Ovary (tissue), 10 donors: ENCODE measurements at places on chromosomes 5 and 9. TPM values are rescaled to one million over a fixed set of nuclear protein-coding genes. Genes with fewer than 3 reads are reported as not detected.

- no peak overlapping the region for H3K27ac ChIP-seq
- H3K36me3 ChIP-seq: no peaks in the 10 kb centered on the region
- H3K27me3 ChIP-seq: no peaks in the 10 kb centered on the region
- DNase-seq: no peak
- no peak overlapping the region for H3K4me3 ChIP-seq
These were observed 71.6 kb downstream of the PKD2L2 start for GRCh38 chr5:137960819-137961218.

GRCh38 chr9:87667164-87667738, 58.7 kb upstream of the CTSL start:
- DNase-seq: no peak
- no peak overlapping the region for H3K27ac ChIP-seq
- no peak overlapping the region for H3K4me3 ChIP-seq
- peaks cover 3% of the 10 kb centered on the region for H3K4me1 ChIP-seq
- H3K36me3 ChIP-seq: no peaks in the 10 kb centered on the region

GRCh38 chr9:38068701-38069628, at the start of gene SHB:
TSS of gene SHB (minus strand) at chr9:38069227. CDS start at chr9:38068645, 582 bp downstream.
- H3K4me1 ChIP-seq: peaks cover 4% of the 10 kb centered on the region
- no peaks in the 10 kb centered on the region for H3K36me3 ChIP-seq
- peak within 1 kb of the TSS; percentile 64 for H3K27ac ChIP-seq

GRCh38 chr9:88045686-88046085, 71.4 kb upstream of the CDK20 start:
- H3K36me3 ChIP-seq: no peaks in the 10 kb centered on the region
- no peak overlapping the region for H3K4me3 ChIP-seq
- H3K27me3 ChIP-seq: no peaks in the 10 kb centered on the region
- no peaks in the 10 kb centered on the region for H3K4me1 ChIP-seq
- no peak overlapping the region for H3K27ac ChIP-seq
- DNase-seq: no peak

- H3K4me1 ChIP-seq: no peaks in the 10 kb centered on the region
- H3K27me3 ChIP-seq: no peaks in the 10 kb centered on the region
- H3K27ac ChIP-seq: no peak overlapping the region
- DNase-seq: no peak
- no peaks in the 10 kb centered on the region for H3K36me3 ChIP-seq
These were observed 26.2 kb downstream of the PITX1 start for GRCh38 chr5:135007749-135008363.

Gene IFNA21
- not detected for polyA plus RNA-seq

DNA sequence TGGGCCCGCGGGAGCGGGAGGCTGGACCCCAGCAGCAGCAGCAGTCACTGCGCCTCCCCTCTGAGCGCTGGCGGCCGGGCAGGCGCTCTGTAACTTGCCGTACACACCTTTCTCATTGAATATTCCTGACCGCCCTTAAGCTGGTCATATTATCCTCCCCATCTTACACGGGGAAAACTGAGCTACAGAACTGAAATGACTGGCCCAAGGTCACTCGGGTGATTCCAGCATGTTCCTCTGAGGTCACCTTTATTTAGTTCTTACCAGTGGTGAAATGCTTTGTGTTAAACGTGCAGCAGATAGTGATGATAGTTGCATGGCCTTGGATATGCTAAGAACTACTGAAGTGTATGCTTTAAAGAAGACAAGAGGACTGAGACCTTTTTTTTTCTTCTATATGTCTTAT, 607 bp downstream of the UQCRQ start:
- no peaks in the 10 kb centered on the region for H3K27me3 ChIP-seq
- peak overlapping the region; percentile 91 for H3K4me3 ChIP-seq
- no peak for DNase-seq
- H3K4me1 ChIP-seq: no peaks in the 10 kb centered on the region

Gene SLC25A2
- polyA plus RNA-seq: not detected

- no peaks in the 10 kb centered on the region for H3K4me1 ChIP-seq
- H3K36me3 ChIP-seq: no peaks in the 10 kb centered on the region
- no peak overlapping the region for H3K4me3 ChIP-seq
- H3K27ac ChIP-seq: no peak overlapping the region
- no peak for DNase-seq
These were observed 39.4 kb downstream of the MRPL36 start for GRCh38 chr5:1760231-1760630.

DNA sequence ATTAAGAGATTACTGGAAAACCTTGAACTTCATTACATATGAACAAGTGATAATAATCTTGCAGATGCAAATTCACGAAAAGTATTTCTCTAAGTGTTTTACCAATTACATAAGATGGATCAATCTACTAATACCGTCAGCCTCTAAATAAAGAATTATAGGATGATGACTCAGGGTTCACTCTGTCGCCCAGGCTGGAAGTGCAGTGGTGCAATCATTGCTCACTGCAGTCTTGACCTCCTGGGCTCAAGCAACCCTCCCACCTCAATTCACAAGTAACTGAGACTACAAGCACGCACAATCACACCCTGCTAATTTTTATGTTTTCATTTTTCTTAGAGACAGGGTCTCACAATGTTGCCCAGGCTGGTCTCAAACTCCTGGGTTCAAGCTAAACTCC, 56.1 kb downstream of the CHD1 start:
- H3K36me3 ChIP-seq: no peaks in the 10 kb centered on the region
- no peak for DNase-seq
- H3K4me1 ChIP-seq: no peaks in the 10 kb centered on the region

DNA sequence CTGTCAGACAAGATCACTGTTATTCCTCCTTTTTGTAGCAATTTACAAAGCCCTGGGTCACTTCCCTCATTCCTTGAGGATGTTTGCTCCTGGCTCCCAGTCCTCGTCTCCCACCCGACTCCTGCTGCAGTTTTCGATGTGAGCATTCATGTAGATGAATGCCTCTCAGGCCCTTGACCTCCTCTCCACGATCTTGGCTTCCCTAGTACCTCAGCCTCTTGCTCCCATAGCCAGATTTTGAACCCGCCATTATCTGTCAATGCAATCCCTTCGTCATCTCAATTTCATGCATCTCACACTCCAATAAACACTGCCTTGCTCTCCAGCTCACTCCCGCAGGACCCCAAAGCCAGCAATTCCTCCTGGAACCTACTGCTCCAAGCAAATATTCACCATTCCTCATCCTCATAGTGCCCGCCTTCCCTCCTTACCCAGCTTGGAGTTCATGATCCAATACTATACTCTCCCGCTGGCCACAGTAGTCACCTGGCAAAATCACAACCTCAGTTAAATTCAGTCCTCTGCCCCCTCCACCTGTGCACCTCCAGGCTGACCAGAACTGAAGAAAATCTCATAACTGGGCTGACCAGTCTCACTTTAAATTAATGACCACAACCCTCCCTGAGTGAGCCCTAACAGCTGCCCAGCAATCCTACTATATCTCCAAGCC, 35.1 kb upstream of the JADE2 start:
- no peak overlapping the region for H3K4me3 ChIP-seq
- H3K4me1 ChIP-seq: no peaks in the 10 kb centered on the region
- H3K27me3 ChIP-seq: no peaks in the 10 kb centered on the region
- no peak for DNase-seq
- H3K36me3 ChIP-seq: no peaks in the 10 kb centered on the region
- no peak overlapping the region for H3K27ac ChIP-seq

DNA sequence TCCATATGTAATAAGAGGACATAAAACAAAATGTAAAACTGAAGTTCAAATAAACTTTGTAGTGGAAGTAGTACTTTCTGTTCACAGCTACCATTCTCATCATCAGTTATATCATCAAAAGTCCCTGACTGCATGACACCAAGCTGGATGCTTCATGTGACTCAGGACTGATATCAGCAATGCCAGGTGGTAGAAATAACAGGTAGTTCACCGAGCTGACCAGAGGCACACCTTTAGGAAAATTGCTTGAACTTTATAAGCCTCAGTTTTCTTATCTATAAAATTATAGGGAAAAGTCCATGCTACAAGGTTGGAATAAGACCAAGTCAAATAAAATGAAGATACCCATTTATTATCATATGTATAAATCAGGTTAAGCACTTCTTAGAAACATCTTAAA, 124.9 kb upstream of the PTGER4 start:
- no peak overlapping the region for H3K4me3 ChIP-seq
- no peak for DNase-seq
- no peaks in the 10 kb centered on the region for H3K4me1 ChIP-seq
- H3K36me3 ChIP-seq: no peaks in the 10 kb centered on the region
- no peaks in the 10 kb centered on the region for H3K27me3 ChIP-seq

- DNase-seq: no peak
- H3K4me3 ChIP-seq: no peak overlapping the region
- no peaks in the 10 kb centered on the region for H3K4me1 ChIP-seq
- no peaks in the 10 kb centered on the region for H3K36me3 ChIP-seq
- no peaks in the 10 kb centered on the region for H3K27me3 ChIP-seq
- no peak overlapping the region for H3K27ac ChIP-seq
These were observed 230.8 kb downstream of the CYLC2 start for GRCh38 chr9:103225702-103226646.

DNA sequence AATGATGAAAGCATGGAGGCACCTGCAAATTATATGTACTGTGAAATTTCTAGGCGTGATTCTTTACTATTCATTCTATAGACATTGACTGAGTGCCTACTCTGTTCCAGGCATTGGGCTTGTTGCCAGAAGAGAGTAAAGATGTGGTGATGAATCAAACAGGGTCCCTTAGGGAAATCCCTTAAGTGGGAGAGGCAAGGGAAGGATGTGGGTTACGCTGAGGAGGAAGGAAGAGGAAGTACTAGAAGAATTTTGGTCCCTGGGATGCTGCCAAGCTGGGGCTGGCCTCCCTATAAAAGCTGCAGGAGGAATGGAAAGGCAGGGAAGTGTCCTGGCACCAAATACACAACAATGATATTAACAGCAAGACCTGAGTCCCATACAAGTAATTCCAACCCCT, 76.7 kb upstream of the SPOCK1 start:
- H3K4me3 ChIP-seq: no peak overlapping the region
- no peak for DNase-seq
- H3K27me3 ChIP-seq: no peaks in the 10 kb centered on the region
- no peaks in the 10 kb centered on the region for H3K36me3 ChIP-seq
- no peak overlapping the region for H3K27ac ChIP-seq

GRCh38 chr9:134342746-134343115, 16.5 kb downstream of the RXRA start:
- no peak for DNase-seq
- no peak overlapping the region for H3K4me3 ChIP-seq

Gene GDNF
- 3.6 TPM for polyA plus RNA-seq

DNA sequence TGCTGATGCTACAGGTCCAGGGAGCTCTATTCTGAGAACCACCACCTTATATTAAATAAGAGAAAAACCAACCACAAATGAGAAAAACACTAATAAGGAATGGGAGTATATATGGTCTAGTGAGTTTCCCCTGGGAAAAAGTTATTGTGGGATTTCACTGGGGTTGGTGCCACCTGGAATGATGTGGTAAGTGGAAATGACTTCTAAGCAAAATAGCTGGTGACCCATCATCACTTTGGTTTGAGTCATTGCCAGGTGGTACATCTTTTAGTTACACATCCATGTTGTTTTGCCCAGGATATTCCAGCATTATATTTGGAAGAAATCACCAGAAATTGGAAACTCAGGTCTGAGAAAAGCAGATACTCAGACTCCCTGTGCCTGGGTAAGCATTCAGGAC, 437.3 kb downstream of the DTWD2 start:
- no peaks in the 10 kb centered on the region for H3K36me3 ChIP-seq
- H3K27ac ChIP-seq: no peak overlapping the region
- no peaks in the 10 kb centered on the region for H3K27me3 ChIP-seq
- DNase-seq: no peak
- H3K4me1 ChIP-seq: no peaks in the 10 kb centered on the region

Gene SPATA31A3
- polyA plus RNA-seq: not detected

DNA sequence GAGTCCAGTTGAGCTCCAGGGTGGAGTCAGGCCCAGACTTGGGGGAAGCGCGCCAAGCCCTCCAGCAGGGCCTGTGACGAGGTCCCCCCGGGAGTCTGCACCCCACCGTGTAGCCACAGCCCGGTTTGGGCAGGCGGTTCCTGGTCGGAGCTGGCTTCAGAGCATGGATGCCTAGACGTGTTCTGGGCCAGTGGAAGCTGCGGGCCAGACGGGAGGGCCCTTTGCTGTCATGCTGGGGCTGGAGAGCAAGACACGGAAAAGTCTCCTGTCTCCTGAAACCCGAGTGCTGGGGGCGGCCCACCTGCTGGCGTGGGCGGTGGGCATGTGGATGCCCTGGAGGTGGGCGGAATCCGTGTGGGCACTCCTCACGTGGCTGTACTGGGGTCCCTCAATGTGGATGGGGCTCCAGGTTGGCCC, 1.9 kb downstream of the GPSM1 start:
- DNase-seq: no peak
- H3K4me1 ChIP-seq: peaks cover 19% of the 10 kb centered on the region

- H3K4me1 ChIP-seq: no peaks in the 10 kb centered on the region
- no peak overlapping the region for H3K4me3 ChIP-seq
- no peak for DNase-seq
- no peak overlapping the region for H3K27ac ChIP-seq
- no peaks in the 10 kb centered on the region for H3K36me3 ChIP-seq
These were observed 14.3 kb downstream of the CDC14B start for GRCh38 chr9:96605328-96605727.

DNA sequence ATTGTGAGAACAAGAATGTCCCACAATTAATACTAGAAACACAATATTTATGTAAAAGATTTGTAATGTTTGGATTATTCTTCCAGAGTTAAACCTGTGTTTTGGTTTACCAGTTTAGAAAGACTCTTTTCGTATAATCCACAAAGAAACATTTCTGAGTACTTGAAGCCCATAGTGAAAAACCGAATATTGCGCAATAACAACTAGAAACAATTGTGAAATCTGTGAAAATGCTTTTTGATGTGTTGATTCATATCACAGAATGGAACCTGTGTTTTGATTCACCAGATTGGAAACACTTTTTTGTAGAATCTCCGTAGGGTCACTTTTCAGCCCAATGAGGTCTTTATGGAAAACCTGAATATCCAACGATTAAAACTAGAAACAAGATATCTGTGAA, 386.2 kb downstream of the PRDM9 start:
- no peak overlapping the region for H3K4me3 ChIP-seq
- H3K4me1 ChIP-seq: no peaks in the 10 kb centered on the region
- DNase-seq: no peak
- H3K36me3 ChIP-seq: no peaks in the 10 kb centered on the region
- no peaks in the 10 kb centered on the region for H3K27me3 ChIP-seq

DNA sequence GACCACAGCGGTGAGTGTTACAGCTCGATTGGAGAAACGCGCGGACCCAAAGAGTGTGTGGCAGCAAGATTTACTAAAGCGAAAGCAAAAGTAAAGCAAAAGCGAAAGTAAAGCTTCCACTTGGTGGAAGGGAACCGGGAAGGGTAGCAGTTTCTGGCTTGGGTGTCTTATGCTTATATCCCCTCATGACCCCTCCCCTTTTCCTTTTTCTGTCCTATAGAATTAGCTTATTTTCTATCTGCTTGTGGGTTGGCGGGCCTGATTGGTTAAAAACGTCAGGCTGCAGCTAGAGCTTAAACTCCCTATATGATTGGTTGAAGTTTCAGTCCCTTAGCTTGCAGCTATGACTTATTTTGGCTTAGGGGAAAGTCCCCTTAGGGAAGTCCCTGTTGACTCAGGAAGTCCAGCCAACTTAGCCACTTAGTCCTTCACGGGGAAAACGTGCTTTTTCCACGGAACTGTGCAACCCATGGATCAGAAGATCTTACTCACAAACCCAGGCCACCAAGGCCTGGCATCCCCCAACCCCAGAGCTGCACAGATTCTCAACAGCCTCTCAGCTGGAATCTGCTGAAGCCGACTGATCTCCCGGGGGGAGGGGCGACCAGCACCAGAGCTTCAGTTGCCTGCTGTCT, 114.2 kb upstream of the ADAMTS16 start:
- H3K27ac ChIP-seq: no peak overlapping the region
- no peaks in the 10 kb centered on the region for H3K36me3 ChIP-seq
- H3K27me3 ChIP-seq: no peaks in the 10 kb centered on the region
- DNase-seq: no peak
- H3K4me3 ChIP-seq: no peak overlapping the region
- no peaks in the 10 kb centered on the region for H3K4me1 ChIP-seq
